NCI-H226 (cell line): ENCODE measurements at places on chromosomes 6 and 20.
A peak's percentile ranks its signal among the peaks of the same experiment; 100 is the strongest.

GRCh38 chr6:52595796-52596130 is 18.9 kb upstream of the TRAM2 start:
- DNase-seq = no peak

GRCh38 chr20:5844063-5844681 is 94.0 kb downstream of the SHLD1 start:
- peak; percentile 71 for DNase-seq

GRCh38 chr6:41080621-41081020 is 7.8 kb downstream of the NFYA start:
- DNase-seq = no peak

- DNase-seq = no peak
Observed at GRCh38 chr20:44485078-44485829, 9.6 kb downstream of the TTPAL start.

DNA sequence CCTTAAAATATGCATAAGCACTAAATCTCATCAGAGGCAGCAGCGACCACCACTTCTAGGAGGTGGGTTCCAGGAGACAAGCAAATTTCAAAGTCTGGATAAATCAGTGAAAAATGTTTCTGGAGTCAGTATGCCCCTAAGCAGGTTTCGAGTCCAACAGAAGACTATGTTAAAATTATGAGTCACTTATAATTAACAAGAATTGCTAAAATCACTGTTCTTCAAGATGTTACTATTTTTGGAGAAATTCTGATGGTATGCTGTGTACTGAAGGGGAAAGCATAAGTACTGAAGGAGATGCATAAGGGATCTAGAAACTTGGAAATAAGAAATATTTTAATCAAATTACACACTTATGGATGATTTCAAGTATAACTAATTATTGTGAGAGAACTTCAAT is 58.0 kb downstream of the DTNBP1 start:
- DNase-seq = no peak

DNA sequence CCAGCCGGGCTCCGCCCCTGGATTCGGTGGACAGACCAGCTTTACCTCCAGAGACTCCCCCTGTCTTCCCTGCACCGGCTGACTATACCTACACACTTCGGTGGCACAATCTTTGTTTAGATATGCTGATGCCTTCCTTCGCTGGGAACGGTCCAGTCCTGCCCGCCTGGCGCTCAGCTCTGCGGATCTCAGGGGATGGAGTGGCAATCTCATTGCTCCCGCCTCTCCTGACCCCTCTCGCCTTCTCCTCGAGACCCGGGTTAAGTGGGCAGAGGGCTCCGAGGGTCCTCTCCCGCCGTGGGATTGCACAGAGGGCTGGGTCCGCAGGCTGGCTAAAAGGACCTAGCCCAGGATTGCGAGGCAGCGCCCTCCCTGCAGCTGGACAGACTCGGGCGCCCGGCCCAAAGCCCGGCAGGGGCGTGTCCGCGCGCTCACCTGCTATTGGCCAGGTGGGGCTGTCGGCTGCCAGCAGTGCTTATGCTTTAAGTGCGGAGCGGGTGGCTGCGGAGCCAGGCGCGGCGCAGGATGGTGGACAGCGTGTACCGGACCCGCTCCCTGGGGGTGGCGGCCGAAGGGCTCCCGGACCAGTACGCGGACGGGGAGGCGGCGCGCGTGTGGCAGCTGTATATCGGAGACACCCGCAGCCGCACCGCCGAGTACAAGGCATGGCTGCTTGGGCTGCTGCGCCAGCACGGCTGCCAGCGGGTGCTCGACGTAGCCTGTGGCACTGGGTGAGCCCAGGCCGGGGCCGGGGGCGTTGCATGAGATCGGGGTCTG is at the start of gene GNMT:
Gene GNMT (plus strand): TSS at position 512 of the 777 bp plus-strand sequence. CDS start 14 bp downstream, at position 526.
- DNase-seq = peak; percentile 22

DNA sequence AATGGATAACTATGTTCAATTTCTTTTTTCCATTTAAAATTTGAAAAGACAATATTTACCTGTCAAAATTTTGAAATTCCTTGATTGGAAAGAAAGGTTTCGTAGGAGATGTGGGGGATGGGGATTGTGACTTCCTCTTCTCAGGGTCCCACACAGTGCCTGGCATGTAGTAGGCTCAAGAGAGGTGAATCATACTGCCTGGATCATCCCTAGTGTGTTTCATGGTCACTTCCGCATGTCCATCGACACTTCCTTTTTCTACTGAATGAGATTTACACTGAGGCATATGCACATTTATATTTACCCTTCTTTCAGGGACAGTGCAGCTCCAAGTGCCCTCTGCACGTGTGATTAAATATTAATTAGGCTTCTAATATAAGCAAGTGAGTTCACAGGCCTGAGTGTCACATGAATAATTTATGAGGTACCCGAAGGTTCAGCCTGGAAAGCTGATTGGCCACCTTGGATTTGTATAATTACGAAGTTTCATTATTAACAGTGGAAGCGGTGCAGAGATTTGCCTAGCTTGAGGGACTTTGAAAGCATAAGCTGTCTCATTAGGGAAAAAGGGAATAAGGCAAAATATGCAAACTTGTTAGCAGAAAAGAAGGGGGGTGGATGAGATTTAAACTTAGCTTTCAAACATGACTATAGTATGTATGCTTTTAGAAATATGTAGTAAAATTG is 177.5 kb upstream of the MMS22L start:
- no peak for DNase-seq

GRCh38 chr20:59605601-59606364 is 1.4 kb downstream of the PHACTR3 start:
- no peak for DNase-seq

GRCh38 chr6:148328876-148329555 is 13.6 kb upstream of the SASH1 start:
- no peak for DNase-seq

- no peak for DNase-seq
Observed at GRCh38 chr6:7033202-7033601, 74.6 kb upstream of the RREB1 start.

DNA sequence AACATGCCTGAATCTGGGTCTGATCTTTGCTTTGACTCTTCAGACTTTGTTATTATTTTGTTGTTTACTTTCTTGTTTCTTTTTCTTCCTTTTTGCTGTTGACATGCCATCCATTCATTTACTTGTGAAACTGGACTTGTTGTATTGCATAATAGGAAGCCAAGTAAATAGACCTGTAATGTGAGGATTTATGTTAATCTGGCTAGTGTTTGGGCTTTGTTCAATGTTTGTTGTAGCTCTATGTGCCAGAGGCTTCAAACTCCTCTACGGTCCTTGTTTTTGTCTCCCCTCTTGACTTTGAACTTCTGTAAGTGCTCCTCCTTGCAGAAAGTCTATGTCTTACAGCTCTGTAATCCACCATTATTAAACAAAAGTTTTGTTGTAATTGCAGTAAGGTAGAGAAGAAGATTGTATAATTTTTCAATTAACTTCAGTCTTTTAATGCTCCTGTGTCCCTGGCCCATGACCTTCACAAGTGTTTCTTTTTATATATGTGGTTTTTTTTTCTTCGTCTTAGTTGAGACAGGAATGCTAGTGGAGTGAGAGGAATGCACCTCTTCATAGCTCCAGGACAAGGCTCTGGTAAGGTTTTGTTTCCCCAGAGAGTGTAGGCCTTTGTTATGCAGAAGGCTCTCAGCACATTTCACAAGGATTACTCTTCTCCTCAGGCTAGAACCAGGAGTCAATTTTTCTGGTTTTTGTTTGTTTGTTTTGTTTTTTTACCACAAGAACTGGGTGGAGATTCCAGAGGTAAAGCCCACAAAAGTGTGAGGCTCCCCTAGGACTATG is 1061.8 kb upstream of the CITED2 start:
- DNase-seq = peak; percentile 40

- DNase-seq = no peak
Observed at GRCh38 chr6:169589293-169589692, 112.5 kb downstream of the WDR27 start.

DNA sequence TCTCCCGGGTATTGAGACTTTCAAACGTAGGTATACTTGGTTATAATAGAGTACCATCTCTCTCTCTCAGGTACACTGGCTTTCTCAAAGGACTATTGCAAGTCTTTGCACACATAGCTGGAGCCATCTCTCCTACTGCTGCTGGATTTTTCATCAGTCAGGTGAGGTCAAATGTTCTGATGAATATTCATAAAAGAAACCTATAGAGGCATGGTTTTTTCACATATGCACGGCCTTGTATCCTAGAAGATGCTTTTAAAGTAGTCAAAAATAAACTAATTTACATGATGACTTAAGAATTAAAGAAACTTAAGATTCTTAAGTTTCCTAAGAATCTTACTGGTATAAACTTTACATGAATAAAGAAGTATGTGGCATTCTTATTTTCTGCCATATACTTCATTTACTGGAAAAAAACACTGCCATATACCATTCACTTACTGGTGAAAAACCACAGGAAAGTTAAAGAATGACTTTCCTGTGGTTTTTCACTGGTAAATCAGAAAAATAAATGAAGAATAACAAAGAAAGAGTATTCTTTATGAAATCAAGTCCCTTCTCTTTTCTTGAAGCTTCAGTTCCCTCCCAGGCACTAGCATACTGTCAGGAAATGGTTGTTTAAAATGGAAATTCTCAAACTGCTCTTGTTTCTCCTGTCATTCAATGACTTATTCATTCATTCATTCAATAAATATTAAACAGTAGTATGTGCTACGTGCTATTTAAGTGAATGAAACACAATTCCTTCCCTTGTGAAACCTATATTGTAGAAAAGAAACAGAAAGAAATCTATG is 23.5 kb downstream of the SLC17A4 start:
- DNase-seq = no peak

GRCh38 chr6:44115866-44116265 is 11.4 kb downstream of the MRPL14 start:
- DNase-seq = peak; percentile 93

GRCh38 chr6:79985128-79985527 is 19.3 kb upstream of the TTK start:
- DNase-seq = no peak

GRCh38 chr6:107823047-107823557 is 1.0 kb downstream of the SCML4 start:
- no peak for DNase-seq

GRCh38 chr6:160259598-160259997 is 977 bp upstream of the SLC22A2 start:
- no peak for DNase-seq

- DNase-seq = no peak
Observed at GRCh38 chr6:38213251-38213658, 393.7 kb downstream of the ZFAND3 start.

GRCh38 chr6:24430086-24430485 is 27.4 kb downstream of the MRS2 start:
- DNase-seq = no peak

DNA sequence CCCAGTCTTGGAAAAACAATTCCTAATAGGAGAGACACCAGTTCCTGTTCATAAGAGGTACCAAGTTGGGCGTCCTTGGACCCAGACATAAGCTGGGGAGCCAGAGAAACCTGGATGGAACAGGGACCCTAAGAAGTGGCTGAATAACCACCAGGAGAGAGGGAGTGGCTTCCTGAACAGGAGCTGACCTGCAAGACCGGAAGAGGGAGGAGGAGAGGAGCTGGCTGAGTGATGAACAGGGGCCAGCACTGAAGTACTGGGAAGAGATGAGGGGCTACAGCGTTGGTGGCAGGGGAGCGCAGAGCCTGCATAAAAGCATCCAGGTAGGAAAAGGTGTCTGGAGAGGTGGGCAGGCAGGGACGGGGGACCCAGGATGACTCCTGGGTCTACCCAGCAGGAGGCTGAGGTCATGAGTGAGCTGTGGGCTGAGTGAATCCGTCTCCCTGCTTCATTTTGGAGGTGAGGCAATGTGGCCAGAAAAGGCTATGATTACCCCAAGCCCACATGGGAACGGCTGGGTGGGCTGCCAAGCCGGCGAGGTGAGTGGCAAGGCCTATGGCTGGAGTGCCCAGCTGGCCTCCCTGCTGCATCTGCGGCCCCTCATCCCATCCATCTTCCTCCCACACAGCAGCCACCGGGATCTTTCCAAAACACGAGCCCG is 34.4 kb upstream of the ZFAND3 start:
- no peak for DNase-seq

DNA sequence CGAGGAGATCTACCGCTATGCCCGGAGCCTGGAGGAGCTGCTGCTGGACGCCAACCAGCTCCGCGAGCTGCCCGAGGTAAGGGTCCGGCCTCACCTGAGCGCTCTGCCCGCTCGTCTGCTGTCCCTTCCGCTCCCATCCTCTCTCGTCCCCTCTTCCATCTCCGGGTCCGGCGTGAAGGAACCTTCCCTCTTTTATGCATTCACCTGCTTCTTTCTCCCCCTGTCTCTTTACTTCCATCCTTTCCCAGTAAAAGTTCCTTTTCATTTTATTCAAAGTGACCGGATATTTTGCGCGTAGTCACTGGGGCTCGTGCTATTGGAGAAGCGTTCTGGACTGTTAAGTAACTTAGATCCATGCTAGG is 516 bp downstream of the LRRC1 start:
- no peak for DNase-seq

DNA sequence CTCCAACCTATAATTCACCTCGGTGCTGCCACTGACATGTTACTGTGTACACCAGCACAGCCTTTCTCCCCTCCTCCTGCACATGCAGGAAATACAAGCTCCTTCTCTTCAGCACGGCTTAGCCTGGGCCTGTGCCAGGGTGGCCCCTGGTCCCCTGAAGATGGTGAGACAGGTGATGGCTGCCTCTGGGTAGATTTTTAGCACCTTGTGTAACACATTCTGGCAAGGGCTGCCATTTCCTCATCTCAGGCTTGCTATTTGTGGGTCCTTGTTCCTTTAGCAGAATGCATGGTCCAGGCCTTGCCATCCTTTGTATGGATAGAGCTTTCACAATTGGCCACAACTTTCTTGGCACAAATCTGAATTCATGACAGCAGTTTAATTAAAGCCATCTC is 151.3 kb downstream of the CDC5L start:
- no peak for DNase-seq

DNA sequence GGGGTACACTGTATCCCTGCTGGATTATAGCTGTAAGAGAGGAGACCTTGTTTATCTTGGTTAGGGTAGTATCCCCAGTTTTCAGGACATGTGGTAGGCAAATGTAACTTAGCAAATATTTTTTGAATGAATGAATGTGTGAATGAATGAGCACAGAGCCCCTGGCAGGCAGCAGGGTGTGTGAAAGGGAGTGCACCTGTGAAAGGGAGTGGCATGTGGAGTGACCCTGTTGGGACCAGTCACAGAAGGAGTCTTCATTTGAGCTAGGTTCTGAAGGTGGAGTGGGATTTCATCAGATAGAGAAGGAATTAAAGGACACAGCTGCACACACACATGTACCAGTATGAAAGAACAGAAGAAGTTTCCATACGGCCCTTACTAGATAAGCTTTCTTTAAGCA is 4.9 kb downstream of the SMAP1 start:
- no peak for DNase-seq

DNA sequence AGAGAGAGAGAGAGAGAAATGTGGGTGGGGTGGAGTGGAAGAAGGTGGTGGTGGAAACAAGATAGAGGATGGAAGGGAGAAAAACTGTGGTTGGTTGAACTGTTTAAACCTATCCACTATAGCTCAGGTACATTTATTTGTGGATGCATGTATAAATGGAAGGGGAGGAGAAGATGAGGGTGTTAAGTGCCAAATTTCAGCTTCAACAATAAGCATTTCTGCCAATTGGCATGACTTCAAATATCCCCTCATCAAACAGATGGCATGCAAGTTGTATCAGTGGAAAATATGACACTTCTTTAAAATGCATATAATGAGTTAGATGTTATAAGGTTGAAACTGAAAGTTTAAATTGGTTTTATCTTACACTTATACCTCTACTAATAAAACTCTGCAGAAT is 216.1 kb downstream of the LMBRD1 start:
- DNase-seq = no peak
